Glomerular endothelial cell (primary cell): ENCODE measurements at places on chromosomes 4 and X. TPM values are rescaled to one million over a fixed set of nuclear protein-coding genes. Genes with fewer than 3 reads are reported as not detected.

REELD1 gene
- total RNA-seq = not detected in 2 replicates

MANBA gene
- 20.2 and 24.9 TPM in 2 replicates for total RNA-seq

PCDH7 gene
- 3.1 and 11.3 TPM in 2 replicates for total RNA-seq

PLK4 gene
- total RNA-seq = 7.4 and 9.1 TPM in 2 replicates

SMR3B gene
- not detected in 2 replicates for total RNA-seq
